ENCODE measurements at places on chromosomes 6 and 20.

GRCh38 chr6:71489736-71490135 lies 201.1 kb downstream of the OGFRL1 start:
- DNase-seq: no peak

DNA sequence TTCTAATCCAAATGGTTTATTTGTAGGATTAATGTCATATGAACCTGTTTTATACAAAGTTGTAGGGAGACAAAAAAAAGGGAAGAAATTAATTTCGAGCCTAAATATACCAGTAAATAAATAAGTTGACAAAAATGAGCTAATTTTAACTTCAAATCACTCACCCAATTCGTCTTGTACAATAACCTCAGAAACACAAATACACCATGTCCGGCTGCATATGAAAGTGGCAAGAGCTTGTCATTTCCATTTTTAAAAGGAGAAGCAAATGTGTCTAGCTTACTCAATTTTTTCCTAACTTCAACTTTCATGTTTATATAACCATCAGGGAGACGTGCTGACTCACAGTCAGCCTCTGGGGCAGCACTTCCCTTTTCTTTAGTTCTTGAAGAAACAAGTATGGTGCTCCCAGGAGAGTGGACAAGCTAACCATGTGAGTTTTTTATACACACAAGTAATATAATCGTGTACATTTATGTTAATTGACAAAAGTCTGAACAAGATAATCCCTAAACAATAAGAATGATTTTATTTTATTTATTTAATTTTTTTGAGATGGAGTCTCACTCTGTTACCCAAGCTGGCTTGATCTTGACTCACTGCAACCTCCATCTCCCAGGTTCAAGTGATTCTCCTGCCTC lies 55.5 kb upstream of the SGK1 start:
- DNase-seq: no peak

DNA sequence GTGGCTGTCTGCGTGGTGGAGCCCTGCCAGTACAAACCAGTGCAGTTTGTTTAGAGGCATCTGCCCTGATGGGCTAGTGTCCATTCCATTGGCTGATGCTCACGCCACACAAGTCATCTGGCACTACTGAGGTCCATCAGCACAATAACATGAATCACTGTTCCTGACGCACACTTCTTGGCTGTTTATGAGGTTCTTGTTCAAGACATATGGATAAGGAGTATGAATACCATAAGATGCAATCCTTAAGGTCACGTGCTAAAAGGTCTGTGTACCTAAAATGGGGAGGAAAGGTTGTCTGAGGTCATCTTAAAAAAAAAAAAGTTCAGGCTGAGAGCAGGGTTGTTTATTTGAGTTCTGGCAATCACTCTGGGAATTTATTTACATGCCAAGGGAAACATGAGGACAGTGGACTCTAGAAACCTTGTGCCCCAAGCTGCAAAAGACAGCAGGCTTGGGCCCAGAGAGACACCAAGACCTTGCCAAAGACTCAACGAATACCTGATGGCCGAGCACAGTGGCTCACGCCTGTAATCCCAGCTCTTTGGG lies 54.1 kb upstream of the SHLD1 start:
- DNase-seq: no peak

GRCh38 chr20:42924215-42924614 lies 265.5 kb downstream of the PTPRT start:
- DNase-seq: no peak

- DNase-seq: no peak
Observed at GRCh38 chr6:105639124-105639523, 236.2 kb upstream of the PREP start.

DNA sequence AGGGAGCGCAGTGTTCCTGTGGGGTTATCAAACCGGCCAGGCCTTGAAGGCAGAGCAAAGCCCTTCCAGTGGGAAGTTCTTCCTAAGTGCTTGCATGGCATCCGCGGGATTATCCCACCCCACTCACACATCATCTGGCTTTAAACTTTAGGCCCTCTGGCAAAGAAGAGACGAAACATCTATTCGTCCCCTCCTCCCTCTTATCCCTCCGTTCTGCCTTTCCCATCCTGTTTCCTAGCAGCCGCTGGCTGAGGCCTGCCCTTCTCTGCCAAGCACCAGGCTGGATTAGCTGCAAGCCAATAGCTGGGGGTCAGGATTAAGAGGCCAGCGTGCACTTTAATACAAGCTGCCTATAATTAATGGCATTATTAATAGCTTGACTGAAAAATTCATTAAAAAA lies 621.0 kb downstream of the PKHD1 start:
- DNase-seq: no peak

DNA sequence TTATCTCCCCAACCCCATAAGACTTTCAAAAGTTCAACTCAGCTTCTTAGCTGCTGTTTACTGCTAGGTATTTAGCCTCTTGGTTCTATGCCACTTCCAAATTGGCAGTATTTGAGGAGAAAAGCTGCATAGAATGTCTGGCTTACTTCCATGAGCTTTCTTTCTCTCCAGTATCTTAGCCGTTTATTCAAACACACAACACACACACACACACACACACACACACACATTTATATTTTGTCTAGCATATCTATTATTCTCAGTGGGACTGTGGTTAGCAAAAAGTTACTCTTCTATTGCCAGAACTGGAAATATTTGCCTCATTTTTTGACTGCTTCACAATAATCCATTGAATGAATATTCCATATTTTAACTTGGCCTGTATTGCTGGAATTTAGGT lies 634.2 kb upstream of the IMPG1 start:
- DNase-seq: no peak

Data from DMS79 (cell line).